ENCODE measurements at places on chromosomes 6 and 20.

GRCh38 chr6:109490713-109491112, 7.7 kb upstream of the ZBTB24 start:
- no peak for DNase-seq

DNA sequence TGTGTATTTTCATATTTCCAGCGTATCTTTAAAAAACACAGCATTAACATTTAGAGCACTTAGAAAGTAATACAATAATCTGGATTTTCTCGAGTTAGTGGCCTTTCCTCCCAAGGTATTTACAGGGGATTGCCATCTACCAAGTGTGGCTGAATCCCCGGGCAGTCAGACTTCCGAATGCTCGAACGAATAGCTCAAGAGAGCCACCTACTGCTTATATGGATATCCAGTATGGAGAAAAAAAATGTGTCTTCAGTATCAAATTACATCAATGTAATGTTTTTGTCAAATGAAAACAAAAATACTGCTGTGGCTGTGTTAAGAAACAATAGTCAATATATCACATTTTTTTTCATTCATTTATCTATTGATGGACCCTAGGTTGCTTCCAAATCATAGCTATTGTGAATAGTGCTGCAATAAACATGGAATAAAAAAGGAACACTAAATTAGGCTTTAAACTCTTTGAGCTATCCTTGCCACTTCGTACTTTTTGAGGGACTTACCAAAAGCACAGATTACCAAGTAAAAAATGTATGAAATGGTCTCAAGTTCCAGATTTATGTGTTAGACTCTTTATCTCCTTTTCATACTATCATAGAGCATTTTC, 654.5 kb upstream of the PTCHD4 start:
- no peak for DNase-seq

- DNase-seq: no peak
These were observed 18.2 kb upstream of the NFATC2 start for GRCh38 chr20:51560550-51561307.

- DNase-seq: no peak
These were observed 394.7 kb downstream of the THBS2 start for GRCh38 chr6:168858926-168859325.

- DNase-seq: no peak
These were observed 15.0 kb downstream of the GABBR1 start for GRCh38 chr6:29617782-29618554.

DNA sequence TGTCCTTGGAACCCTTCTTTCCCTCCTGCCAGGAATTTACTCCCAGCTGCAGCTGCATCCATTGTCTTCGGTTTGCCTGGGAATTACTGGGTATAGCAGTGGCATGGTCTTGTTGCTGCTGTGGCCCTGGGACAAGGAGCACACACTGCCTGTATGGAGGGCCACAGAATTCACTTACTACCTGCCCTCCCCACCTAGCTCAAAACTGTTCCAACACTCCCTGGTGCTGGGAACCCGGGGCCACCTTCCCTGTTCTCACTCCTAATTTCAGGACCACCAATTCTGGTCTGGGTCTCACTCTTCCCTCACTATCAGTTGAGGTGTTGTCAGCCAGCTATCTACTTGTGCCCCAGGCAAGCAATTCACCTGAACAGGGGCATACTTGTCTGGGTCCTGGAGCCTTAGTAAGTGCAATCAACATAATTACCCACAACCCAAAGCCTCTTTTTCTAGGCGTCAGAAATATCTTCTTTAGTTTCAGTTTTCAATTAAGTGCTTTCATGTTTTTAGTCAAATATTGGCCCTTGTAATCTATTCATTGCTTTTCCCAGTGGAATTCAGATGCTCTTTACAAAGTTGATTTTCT, 47.2 kb downstream of the METTL24 start:
- no peak for DNase-seq

DNA sequence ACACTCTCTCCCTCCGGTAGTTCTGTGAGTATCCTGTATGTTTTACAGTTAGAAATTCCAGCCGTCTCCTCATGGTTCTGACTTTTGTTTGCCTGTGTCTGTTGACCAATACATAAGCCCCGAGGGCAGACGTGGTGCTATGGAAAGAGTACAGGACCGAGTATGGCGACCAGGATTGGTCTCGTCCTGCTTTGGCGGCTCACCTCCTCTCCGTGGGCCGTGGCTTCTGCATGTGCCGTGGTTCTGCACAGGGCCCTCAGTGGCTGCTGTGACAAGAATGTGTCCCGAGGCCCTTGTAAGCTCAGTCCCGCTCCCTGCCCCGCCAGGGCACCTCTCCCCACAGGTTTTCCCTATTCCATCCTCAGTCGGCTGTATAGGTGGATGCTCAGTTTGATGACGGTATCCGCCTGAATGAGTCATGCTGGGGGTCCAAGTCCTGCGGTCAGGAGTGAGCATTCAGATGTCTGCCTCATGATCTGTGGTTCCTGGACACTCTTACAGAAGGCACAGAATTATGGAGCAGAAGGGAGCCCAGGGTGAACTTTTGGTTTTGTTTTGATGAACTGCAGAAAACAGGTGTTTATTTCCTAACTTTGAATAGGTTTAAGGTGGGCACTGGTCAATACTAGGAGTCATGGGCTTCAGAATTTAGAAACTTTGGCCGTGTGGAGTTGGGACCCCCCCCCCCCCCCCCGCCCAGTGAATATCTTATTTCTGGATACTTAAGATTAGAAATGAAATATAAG, 1.2 kb downstream of the ARFGAP1 start:
- DNase-seq: no peak

- no peak for DNase-seq
These were observed 15.4 kb upstream of the IL22RA2 start for GRCh38 chr6:137188855-137189254.

GRCh38 chr6:3019065-3019464, 19.4 kb downstream of the NQO2 start:
- DNase-seq: no peak

GRCh38 chr20:58344741-58345140, 35.2 kb downstream of the RAB22A start:
- DNase-seq: no peak

DNA sequence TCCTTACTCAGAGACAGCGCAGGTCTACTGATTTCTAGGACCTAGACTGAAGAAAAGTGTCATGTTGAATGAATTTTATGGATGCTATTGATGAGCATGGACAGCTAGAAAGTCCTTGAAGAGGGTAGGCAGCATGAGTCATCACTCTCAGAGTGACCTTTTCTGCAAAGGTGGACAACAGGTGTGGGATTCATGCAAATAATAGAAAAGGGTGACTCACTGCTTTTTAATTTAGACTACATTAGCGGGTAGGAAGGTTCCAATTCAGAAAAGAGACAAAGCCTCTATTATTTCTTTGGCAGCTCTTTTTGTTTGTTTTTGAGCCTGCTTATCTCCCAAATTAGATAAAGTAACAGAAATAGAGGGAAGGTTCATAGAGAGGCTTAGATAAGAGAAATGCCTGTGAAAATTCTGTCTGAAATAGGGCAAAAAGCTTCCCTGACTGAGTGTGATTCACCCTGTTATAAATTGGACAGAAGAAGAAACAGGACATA, 191.4 kb downstream of the TENT5A start:
- no peak for DNase-seq

DNA sequence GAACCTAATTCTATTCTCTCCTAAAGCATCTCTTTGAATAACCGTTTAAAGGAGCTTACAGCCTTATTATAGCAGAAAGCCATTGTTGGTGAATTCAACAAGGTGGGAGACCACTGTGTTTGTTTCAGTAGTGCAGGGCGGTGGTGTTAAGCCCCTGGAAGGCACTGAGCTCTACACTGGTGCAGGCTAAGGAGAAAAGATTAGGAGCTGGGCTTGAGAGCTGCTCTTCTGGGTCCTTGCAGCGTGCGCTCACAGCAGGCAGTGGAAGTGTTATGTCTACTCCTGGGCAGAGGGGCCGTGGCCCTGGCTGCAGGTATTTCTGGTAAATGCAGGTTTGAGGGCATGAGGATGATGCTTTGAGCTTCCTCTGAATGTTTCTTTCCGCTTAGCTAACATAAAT, 361.2 kb downstream of the RNF144B start:
- no peak for DNase-seq

GRCh38 chr6:108961985-108962384, 113.8 kb downstream of the ARMC2 start:
- no peak for DNase-seq
